Panc1 (cell line): ENCODE measurements at places on chromosomes 4 and X.
A peak's percentile ranks its signal among the peaks of the same experiment; 100 is the strongest.

DNA sequence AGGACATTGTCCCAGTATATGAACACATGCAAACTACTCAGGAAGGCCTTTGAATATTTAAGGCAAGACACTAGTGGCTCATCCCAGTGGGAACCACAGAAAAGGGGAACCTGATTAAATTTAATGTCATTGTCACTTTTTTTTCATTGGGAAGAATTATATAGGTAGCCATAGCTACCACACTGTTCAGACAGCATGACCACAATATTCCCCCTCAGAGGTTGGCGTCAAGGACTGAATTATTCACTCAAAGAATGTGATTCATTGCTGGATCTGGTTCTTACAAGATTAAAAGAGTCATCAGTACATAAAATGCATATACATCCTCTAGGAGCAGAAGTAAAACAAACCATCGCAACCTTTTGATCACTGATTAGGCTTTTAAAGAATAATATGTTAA is 92.0 kb upstream of the SMARCAD1 start:
- no peak for DNase-seq

- DNase-seq: no peak
Measured at GRCh38 chr4:40672528-40673522, 43.2 kb upstream of the RBM47 start.

DNA sequence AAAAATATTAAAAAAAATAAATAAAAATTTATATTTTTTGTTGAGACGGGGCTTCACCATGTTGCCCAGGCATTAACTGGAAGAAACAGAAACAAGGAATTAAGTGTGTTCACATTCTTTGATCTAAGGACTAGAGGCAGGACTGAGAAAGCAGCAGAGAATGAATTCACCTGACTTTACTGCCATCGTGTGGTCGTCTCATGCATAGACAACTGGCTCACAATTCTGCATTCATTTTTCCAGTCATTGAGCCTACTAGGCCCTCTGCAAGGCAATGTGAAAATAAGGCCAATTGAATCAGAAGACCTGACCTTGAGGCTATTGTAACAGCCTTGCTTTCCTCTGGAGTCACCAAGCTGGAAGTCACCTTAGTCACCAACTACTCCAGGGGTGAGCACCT is 37.4 kb downstream of the LHFPL1 start:
- DNase-seq: peak; percentile 47

DNA sequence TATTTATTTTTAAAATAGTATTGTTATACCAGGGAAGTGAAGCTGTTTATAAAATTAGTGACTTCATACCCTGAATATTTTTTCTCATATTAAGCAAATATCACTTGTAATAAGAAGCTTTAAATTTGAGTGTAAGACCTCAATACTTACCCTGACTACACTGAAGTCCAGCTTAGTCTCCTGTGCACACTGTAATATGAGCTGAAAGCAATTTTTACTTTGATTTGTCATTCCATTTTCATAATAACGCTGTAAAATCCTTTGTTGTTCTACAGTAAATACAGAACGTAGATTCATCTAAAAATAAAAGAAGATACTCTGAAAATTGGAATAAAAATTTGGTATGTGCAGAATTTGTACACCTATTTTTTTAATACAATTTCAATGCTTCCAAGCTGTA is 27.2 kb downstream of the HDX start:
- no peak for DNase-seq

DNA sequence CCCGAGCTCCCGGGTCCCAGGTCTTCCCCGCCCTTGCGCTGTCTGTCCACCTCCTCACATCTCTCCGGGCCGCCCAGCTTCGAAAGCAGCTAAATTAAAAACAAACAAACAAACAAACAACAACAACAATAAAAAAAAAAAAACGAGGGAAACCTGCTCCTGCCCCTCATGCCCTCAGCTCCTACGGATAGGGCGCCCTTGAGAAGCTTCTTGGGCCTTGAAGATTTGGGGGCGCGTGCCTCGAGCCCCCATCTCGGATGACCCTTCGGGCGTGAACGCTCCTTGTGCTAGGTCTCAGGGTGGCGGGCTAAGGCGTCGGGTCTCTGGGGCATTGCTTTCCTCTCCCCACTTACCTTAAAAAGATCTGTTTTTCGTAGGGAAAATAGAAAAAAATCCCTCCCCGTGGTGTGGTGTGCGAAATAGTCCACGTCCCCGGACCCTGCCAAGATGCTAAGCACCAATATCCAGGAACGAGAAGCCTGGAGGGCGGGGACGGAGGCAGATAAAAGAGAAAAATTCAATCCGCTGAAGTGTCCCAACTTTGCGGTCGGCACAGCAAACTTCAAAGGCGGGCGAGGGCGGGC is 603 bp downstream of the NDNF start:
- DNase-seq: no peak

DNA sequence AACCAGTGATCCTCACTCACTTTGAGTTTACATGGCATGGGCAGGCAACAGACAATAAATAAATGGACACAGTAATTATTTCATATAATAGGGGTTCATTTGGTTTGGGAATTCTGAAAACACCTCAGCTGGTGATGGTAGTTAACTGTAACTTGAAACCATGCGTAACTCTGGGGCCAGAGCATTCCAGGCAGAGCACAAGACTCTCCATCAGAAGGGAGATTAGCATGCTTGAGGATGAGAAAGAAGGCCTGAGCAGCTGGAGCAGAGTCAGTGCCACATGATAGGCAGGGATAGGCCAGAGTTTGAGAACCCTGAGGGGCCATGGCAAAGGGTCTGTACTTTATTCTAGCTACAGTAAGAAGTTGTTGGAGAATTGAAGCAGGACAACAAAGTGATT is 56.3 kb upstream of the CXCL8 start:
- DNase-seq: no peak

DNA sequence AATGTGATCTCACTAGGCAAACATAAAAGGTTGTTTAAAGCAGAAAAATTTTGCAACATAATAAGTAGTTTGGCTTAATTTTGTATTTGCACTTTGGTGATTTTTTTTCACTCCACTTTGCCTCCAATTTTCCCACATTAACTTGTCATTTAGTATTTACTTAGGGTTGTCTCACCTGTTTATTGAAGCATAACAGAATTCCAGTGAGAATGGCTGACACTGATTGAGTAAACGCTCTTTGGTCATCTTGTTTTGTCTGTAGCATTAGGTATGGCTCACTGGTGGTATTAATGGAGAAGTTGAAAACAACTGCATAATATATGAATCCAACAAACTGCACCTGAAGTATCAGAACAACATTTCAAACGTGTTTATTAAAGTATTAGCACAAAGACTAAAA is 799.5 kb upstream of the ADGRL3 start:
- DNase-seq: no peak

DNA sequence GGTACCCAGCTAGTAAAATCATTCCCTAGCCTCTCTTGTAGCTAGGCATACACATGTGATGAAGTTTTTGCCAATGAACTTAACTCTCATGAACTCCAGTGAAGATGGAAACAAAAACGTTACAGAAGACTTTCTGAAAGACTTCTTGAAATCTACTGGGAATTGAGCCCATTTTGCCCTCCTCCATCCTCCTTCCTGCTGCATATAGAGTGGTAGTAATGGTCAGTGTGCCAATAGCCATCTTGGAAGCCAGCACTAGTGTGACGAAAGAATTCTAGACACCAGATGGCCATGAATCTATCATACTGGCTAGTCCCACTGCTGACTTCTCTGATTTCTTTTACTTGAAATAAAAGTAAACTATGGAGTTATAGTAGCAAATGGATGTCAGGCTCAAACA is 30.9 kb upstream of the PPA2 start:
- no peak for DNase-seq

- DNase-seq: no peak
Measured at GRCh38 chr4:68401231-68401630, 46.0 kb upstream of the TMPRSS11E start.

DNA sequence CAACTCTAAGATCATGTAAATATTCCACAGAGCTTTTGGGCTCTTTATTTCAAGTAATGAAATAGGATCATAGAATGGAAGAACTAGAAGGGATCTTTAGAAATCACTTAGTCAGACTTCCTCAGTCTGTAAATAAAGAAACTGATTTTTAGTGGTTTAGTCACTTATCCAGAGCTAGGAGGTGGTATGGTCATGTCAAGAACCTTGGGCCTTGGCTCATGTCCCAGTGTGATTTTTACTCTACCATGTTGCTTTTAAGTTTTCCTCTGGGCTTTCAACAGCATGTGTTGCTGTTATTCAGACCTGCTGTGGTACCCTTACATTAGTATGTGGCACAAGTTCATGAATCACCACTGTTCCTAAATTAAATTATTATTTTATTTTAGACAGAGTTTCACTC is 184.9 kb downstream of the FRAS1 start:
- DNase-seq: no peak

DNA sequence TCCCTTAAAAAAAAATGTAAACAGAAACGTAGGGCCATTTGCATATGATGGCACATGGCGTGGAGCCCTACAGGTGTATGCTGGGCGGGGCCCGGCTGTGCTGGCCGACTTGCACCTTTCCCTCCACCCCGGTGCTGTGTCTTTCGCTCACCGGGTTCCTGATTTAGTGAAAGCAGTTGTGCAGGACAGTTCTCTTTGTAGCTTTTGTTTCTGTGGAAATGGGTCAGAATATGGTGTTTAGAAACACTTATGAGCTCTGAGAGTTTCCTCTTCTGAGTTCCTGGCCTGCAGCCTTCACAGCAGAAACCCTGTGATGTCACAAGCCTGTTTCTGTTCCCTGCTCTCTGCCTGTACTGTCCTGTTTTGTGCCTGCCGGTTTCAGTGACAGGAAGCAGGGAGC is 22.5 kb upstream of the MSANTD1 start:
- no peak for DNase-seq

GRCh38 chrX:123743312-123743711 is 10.5 kb upstream of the THOC2 start:
- no peak for DNase-seq

DNA sequence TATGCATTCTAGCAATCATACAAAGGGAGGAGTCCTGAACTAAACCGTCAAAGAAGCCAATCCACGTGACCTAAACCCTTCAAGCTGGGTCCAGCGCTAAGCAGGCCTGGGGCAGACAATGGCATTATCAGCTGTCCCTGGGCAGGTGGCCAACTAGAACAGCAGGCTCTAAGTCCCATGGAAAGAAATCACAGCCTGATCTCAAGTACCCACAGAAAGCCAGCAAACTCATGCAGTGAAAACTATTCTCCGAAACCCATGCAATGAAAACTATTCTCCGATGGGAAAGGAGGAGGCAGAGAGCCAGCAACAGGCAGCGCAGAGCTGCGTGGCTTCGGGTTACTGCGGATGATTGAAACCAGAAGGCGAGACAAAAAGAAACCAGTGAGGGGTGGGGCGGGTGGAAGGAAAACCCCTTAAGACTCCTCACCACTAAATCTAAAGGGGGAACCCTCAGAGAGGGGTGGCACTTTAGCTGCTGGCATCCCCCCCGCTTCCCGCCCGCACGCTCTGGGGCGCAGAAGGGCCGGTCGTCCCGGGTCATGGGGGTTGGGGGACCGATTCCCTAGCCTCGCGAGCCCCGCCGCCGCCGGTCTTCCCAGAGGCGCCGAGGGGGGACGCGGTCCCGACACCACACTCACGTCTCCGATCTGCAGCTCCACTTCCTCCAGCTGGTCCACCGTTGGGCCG is 567 bp downstream of the C4orf46 start:
- DNase-seq: peak; percentile 13

DNA sequence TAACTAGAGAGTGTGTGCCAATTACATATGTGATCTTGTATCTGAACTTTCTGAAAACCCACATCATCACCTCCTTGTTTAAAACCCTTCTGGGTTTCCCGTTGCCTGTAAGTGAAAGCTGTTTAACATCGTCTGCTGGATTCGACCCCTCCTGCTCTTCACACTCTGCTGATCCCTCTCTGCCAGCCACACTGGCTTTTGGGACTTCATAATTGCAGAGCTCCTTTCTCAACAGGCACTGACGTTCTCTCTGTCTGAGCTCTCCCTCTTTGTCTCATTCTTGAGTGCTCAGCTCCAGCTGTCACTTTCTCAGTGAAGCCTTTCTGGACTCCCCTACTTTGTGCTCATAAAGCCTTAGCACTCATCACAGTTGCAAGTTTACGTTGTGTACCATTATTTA is 153.9 kb downstream of the CEP135 start:
- no peak for DNase-seq

- no peak for DNase-seq
Measured at GRCh38 chr4:128385683-128386304, 98.2 kb upstream of the PGRMC2 start.

DNA sequence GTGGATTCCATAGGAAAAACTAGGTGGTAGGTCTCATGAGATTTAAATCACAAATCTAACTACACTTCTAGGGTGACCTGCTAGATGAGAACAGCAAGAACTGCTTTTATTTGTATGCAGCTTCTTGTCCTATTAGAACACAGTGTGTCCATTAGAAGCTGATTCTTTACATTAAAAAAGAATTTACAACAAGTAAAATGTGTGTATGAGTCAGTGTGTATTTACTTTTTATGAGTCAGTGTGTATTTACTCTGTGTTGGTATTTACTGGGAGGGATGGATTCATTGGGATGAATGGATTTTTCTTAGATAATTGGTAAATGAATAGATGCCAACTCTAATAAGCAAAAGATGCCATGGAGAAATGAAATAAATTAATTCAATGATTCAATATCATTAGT is 40.6 kb upstream of the XPNPEP2 start:
- no peak for DNase-seq

- no peak for DNase-seq
Measured at GRCh38 chrX:44651358-44651757, 108.7 kb upstream of the FUNDC1 start.

DNA sequence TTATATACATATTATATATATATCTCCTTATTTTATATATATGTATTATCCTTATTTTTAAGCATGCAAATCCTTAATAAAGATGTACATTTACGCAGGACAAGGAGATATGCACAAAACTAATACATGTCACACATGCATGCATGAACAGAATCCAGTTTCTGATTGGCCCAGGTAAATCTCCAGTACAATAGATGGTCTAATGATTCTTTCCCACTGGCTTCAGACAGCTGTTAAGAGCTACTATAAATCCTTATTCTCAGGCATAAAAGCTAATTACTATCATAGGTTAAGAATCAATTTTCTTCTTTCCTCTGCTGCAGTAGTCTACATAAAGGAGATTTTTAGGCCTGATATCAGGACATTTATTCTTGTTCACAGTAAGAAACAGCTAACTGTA is 689.8 kb downstream of the KCTD8 start:
- DNase-seq: no peak

DNA sequence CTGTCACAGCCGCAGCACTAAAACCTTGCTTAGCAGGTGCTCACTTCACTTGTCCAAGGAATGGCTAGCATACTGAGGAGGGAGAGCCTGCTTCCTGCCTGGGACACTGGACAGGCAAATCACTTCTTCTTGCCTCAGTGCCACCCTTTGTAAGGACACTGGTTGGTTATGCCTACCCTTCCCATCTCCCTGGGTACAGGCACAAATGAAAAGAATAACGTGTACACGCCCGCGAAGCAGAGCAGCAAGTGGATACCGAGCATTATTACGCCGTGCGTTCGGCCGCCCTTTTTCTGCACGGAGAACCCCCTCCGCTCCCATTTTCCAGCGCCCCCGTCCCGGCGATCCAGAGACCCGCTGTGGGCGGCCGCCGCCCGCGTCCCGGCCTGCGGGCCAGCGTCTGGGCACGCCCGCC is 338 bp upstream of the KLHL2 start:
- no peak for DNase-seq
